ENCODE measurements at places on chromosomes 12 and 14. TPM values are rescaled to one million over a fixed set of nuclear protein-coding genes. Genes with fewer than 3 reads are reported as not detected.

DNA sequence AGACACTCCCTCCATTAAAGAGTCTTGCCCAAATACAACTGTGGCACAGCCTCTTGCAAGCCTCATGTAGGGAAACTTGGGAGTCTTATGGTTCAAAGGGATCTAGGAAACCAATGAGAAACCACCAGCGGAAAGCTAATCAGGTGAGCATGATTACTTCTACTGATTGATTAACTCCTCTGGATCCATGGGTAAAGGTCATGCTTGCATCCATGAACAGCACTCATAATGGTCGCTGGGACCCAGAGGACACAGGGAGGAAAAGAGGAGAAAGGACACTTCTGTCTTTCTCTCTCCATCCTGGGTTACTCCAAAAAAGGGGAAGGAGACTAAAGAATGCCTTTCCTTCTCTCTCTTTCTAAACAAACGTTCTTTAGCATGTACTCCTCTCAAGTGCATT, 1397.2 kb downstream of the LRFN5 start:
- no peak for DNase-seq
- no peaks in the 10 kb centered on the region for H3K36me3 ChIP-seq
- H3K4me1 ChIP-seq: no peaks in the 10 kb centered on the region

DNA sequence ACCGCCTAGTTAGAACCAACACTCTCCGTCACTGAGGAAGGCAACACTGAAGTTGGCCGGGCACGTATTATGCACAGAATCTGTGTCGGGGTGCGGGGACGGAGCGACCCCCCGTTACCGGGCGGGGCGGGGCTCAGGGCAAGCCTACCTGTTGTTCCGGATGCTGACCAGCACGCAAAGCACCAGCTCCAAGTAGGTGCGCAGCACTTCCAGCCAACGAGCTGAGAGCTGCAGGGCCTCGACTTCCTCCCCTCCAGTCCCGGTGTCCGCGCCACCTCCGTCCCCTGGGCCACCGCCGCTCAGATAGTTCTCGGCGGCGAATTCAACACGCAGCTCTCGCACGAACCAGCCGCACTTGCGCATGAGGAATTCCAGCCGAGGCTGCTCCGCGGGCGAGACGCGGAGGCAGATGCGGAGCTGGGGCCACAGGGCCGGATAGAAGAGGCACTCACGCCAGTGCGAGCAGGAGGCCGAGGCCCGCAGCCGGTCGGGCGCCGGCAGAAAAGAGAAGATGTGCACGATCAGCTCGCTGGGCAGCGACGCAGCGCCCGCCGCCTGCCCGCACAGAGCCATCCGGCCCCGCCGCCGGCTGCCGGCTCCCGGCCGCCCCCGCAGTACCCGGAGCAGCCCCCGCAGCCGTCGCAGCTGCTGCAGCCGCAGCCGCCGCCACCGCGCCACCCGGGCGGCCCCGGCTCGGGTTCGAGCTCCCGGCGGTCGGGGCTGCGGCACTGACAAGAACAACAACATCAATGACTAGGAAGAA, 636 bp downstream of the FBXO33 start:
- no peaks in the 10 kb centered on the region for H3K27me3 ChIP-seq
- DNase-seq: peak; percentile 53
- peak overlapping the region; percentile 94 for H3K4me3 ChIP-seq
- H3K36me3 ChIP-seq: no peaks in the 10 kb centered on the region

GRCh38 chr12:104686196-104686595, 229.4 kb downstream of the CHST11 start:
- H3K4me1 ChIP-seq: peaks cover 69% of the 10 kb centered on the region
- no peak overlapping the region for H3K4me3 ChIP-seq
- H3K36me3 ChIP-seq: peaks cover 5% of the 10 kb centered on the region
- DNase-seq: no peak

- no peak for DNase-seq
- no peaks in the 10 kb centered on the region for H3K36me3 ChIP-seq
- H3K27me3 ChIP-seq: no peaks in the 10 kb centered on the region
- no peak overlapping the region for H3K4me3 ChIP-seq
- H3K4me1 ChIP-seq: no peaks in the 10 kb centered on the region
These were observed 139.8 kb downstream of the TSPAN9 start for GRCh38 chr12:3216726-3217682.

DNA sequence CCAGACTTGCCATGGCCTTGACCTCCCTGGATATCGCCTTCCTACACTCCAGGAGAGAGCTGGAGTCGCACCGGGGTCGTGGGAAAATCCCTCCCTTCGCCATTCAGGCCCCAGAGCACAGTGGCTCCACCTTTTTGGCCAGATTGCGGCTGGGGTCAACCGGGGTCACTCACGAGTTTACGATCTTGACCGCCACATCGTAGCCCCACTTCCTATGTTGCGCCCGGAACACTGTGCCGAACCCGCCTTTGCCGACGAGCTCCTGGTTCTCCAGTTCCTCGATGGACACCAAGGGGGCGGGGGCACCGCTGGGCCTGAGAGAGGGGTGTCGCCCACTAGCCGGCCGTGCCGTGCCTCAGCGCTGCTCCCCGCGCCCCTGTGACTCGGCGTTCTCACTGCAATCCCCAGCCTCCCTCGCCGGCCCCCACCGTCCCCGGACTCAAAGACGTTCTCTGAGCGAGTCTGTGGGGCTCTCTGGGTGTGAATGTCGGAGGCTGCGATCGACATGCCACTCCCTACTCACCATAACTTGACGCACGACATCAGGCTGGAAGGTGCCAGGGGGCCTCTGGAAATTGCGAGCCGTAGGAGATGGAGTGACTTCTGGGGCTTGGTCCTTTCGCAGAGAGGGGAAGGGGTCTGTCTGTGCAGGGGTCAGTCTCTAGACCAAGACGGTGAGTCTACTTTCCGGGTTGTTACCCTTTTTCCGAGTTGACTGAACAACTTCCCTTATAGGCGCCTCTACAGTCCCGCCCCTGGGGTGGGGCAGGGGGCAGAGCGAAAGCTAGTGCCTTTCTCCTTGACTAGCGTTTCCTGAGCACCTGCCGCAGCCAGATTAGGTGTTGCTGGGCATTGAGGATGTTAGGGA, at the start of gene RIPK3:
Gene RIPK3 (minus strand): TSS at position 708 of the 868 bp plus-strand sequence. CDS start 165 bp downstream, at position 543.
- H3K36me3 ChIP-seq: peaks cover 18% of the 10 kb centered on the region
- peak within 1 kb of the TSS; percentile 86 for H3K4me3 ChIP-seq
- peaks cover 5% of the 10 kb centered on the region for H3K27me3 ChIP-seq
- H3K27ac ChIP-seq: peak within 1 kb of the TSS; percentile 67
- peaks cover 32% of the 10 kb centered on the region for H3K4me1 ChIP-seq

DNA sequence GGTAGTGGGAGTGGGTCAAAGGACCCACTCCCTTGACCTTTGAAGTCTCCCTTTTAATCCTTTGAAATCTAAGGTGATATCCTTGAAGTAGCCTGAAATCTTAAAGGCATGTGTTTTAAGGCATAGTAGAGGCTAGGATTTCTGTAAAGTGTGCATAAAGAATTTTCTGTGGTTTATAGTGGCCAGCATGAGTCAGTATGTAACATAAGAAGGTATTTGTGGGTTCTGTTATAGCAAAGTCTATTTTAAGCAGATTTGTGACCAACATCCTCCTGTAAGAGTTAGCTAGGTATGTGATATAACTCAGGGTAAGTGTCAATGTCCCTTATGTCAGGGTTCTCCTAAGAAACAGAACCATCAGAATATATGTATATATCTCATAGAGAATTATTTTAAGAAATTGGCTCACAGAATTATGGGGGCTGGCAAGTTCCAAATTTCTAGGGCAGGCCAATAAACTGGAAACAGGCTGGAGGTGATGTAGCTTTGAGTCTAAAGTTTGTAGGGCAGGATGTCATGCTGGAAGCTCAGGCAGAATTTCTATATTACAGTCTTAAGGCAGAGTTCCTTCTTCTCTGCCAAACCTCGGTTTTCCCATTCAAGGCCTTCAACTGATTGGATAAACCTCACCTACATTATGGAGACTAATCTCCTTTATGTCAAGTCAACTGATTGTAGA, 18.7 kb upstream of the EPYC start:
- no peaks in the 10 kb centered on the region for H3K36me3 ChIP-seq
- H3K4me1 ChIP-seq: no peaks in the 10 kb centered on the region
- H3K27ac ChIP-seq: no peak overlapping the region
- H3K4me3 ChIP-seq: no peak overlapping the region
- H3K27me3 ChIP-seq: no peaks in the 10 kb centered on the region

DNA sequence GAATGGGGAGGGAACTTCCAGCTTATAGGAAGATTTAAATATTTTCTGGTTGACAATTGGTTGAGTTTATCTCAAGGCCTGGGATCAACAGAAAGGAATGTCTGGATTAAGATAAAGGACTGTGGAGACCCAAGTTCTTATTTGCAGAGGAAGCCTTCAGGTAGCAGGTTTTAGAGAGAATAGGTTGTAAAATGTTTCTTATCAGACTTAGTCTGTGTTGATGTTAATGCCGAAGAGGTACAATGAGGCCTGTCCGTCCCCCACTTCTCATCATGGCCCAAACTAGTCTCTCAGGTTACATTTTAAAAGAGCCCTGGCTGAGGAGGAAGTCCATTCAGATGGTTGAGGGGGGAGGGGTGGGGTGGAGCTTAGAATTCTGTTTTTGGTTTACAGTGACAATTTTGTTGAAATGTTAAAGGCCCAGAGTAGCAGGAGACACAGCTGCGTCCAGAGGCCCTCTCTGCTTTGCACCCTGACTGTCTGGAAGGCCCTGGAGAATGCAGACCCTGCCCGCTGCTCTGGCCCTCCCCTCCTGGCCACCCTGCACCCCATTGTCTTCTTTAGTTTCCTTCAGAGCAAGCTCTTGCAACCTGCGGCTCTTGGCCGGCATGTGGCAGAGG, 672.5 kb upstream of the TMEM132C start:
- DNase-seq: no peak
- no peaks in the 10 kb centered on the region for H3K27me3 ChIP-seq
- H3K4me3 ChIP-seq: no peak overlapping the region
- no peaks in the 10 kb centered on the region for H3K4me1 ChIP-seq

DNA sequence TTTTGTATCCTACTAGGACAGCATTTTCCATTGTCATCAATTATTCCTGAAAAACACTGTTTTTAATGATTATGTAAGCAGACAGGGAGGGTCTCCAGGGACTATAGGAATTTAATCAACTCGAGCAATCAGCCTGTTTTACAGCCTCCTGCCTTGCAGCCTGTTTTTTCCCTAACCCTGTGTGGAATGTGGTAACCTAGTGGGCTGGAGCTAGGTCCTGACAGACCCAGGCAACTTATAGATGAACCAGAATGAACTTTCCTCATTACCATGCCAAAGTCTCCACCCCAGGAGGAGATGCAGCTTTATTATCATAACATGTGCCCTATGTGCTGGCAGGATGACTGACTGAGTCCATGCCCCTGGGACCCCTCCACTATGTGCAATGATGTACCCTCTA, 375.1 kb downstream of the BMP4 start:
- H3K36me3 ChIP-seq: no peaks in the 10 kb centered on the region
- no peaks in the 10 kb centered on the region for H3K27me3 ChIP-seq
- no peak overlapping the region for H3K27ac ChIP-seq
- H3K4me3 ChIP-seq: no peak overlapping the region
- H3K4me1 ChIP-seq: no peaks in the 10 kb centered on the region

GRCh38 chr12:101782273-101782731, 43.0 kb upstream of the SYCP3 start:
- H3K4me3 ChIP-seq: no peak overlapping the region
- no peaks in the 10 kb centered on the region for H3K4me1 ChIP-seq
- no peak overlapping the region for H3K27ac ChIP-seq
- DNase-seq: no peak
- peaks cover 13% of the 10 kb centered on the region for H3K36me3 ChIP-seq

DNA sequence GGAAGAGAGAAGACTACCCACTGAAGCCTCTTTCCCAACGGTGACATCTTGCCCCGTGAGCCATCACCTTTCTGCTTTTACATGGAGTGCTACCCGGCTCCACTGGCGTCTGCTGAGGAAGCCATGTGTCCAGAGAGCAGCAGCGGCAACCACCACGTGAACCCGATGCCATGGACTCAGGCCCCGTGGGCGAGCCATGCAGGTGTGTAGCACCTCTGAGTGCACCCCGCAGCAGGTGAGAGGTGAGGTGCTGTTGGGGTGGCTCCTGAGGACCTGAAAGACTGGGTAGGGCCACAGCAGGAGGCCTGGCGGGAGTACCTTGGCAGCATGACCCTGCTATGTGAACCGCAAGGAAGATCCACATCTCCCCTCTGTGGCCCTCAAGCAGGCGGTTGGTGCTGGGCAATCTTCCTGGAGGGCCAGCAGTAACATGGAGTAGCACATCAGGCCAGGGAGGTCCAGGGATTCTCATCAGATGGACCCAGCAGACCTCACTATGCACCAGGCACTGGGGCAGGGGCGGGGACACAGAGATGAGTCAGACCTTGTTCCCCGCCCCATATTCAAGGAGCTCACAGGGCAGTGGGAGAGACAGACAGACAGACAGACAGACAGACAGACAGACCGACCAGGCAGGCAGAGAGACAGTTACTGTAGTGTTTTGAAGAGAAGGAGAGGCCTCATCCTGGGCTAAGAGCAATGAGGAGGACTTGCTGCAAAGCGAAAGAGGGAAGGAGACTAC, 129.6 kb downstream of the PAPOLA start:
- no peak overlapping the region for H3K4me3 ChIP-seq
- DNase-seq: no peak
- H3K36me3 ChIP-seq: no peaks in the 10 kb centered on the region
- no peaks in the 10 kb centered on the region for H3K27me3 ChIP-seq
- no peak overlapping the region for H3K27ac ChIP-seq

DNA sequence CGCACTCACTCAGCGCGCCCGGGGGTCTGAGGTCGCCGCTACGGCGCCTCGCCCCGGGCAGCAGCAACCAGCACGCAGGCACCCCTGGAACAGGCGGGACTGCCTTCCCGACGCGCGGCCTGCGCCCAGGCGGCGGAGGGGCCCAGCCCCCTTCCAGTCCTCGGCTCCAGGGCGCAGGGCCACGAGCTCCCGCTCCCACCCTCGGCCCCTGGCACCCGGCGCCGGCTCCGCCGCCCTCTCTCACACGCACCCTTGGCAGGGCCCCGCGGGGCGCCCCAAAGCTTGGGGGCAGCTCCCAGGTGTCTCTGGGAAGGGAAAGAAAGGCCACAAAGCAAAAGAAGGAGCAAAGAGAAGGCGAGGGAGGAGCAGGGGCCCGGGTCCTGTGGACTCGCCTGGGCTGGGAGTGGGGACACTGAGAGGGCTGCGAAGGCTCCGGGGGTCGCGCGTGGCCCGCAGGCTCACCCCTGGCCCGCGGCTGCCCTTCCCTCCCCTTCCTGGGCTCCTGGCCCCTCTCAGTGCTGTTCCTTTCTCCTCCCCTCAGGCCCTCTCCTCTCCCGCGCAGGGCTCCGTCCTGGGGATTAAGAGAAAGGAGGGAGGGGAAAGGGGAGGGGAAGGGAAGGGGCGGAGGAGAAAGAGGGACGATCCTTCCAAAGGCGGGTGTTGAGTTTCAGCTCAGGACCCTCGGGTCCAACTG, 907 bp upstream of the EFS start:
- no peaks in the 10 kb centered on the region for H3K36me3 ChIP-seq
- H3K27ac ChIP-seq: no peak overlapping the region
- H3K27me3 ChIP-seq: peaks cover 6% of the 10 kb centered on the region
- H3K4me3 ChIP-seq: no peak overlapping the region
- no peak for DNase-seq
- H3K4me1 ChIP-seq: no peaks in the 10 kb centered on the region

The RFX4 gene
- polyA plus RNA-seq: not detected

The OR11H6 gene
- not detected for polyA plus RNA-seq

All from CD4-positive, alpha-beta memory T cell (primary cell).